ENCODE measurements at places on chromosomes 13 and 19.

DNA sequence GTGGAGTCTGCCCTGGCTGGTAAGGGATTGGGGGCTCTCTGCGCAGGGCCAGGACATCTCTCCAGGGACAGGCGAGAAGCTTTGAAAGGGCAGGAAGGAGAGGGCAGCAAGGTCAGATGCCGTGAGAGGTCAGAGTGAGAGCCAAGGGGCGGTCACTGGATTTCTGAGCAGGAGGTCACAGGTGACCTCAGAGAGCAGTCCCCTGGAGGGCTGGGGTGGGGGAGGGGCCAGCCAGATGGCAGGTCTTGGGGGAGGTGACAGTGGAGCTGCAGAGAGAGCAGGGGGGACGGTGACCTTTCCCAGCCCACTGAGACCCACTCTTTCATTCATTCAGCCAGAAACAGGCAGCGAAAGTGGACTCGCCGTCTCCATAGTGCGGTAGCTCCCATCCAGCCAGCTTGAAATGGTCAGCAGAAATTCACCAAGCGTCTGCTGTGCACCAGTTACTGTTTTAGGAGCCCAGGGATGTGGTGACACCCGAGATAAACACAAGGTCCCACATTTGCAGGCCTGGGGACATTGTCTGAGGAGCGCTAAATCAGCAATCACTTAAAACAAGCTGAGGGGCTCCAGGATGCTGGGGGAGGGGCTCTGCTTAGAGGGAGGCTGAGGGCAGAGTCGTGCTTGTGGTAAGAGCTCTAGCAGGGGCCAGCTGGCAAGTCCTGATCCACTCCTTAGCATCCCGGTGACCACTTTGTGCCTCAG, 10.2 kb downstream of the CARM1 start:
- DNase-seq: no peak

DNA sequence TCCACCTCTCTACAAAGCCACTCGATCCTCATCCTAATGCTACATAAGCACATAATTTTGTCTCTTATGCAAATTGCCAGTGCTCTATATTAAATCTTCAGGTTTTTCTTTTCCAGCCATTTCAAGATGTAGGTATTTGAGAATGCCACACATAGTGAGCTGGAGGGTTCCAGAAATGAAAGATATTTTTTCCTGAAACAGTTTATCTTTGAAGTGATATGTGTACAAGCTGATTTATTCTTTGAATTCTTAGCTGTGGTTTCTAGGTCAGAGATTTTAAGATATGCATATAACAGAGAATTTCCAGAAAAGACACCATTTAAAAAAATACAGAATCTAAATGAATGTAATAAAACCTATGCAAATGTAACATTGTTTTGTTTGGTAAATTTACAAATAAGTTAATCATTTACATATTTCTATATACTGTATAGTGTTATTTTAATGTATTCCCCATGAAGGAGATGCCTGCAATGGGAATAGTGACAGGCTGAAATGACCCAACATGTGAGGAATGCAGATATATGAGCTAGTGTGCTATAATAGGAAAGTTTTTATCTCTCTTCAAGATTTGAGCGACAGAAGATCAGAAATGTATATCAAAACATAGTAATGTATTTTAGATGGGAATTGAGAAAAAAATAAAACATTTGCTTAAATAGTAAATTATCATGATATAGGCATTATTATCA, 570.2 kb downstream of the SLITRK1 start:
- DNase-seq: no peak

- DNase-seq: no peak
Observed at GRCh38 chr19:28710278-28710677, 502.7 kb downstream of the UQCRFS1 start.

DNA sequence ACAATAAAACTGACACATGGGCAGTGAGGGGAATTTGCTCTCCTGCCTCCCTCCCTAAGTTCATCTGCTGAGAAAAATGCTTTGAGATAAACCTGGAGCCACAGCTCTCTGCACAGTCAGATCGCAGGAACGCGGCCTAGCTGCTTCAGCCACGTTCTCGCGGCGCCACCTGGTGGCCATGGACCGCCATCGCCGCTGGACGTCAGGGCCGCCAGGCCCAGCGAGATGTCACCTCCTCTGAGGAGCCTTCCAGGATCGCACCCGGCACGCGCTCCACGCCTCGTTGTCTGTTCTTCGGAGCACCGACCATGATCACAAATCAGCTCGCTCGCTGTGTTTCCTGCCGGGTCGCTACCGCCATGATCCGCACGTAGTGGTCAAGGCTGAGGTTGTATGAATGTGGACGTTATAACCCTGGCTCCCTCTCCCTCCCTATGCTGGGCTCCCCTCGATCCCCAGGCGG, 20.6 kb upstream of the USP29 start:
- no peak for DNase-seq

DNA sequence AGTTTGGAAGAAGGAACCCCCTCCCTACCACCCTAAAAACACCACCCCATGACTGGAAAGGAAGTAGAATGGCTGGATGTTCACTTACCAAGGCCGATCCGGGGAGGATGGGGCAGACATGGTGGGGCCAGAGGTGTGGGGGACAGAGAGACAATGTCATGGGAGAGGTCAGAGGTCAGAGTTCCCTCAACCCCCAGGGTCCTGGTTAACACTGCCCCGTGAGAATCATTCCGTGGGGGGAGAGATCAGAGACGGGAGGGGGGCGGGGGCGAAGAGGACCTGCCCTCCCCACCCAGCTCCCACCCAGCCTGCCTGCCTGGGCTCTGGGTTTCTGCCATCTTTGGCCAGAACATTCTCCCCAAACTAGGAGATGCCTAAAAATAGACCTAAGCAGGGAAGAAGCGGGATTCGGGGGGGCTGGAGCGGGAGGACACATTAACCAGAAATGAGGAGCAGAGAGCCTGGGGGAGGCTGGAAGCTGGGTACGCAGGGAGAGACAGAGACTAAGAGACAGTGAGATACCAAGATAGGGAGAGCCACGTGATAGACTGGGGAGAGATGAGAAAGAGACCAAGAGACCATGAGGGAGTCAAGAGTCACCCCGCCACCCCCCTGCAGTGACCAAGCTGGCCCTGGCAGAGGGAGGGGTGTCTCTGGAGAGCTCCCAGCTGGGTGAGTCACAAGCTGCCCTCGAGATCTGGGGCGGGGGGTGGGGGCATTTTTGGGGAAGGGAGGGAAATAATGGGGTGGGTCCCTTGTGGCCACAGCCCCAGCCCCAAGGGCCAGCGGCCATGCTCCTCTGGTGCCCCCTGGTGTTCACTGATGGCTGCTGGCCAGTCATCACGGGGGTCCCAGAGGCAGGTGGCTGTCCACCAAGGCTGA, 6.1 kb upstream of the KANK2 start:
- peak; percentile 24 for DNase-seq

GRCh38 chr13:66138172-66138811, 1091.8 kb downstream of the PCDH9 start:
- no peak for DNase-seq

DNA sequence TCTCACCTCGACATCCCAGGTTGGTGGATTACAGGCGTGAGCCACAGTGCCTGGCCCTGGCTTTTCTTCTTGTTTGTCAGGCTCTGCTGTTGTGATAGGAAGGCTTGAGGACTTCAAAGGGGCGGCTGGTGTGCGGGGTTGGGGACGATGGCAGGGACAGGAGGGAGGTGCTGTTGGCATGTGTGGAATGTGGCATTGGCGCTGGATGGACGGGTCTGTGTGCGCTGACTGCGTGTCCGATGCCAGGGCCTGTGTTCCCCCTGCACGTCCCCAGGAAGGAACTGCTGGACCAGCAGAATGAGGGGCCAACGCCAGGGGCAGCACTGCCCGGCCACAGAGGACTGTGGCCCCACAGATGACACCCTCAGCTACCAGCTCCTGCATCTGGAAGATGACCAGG, 12.7 kb upstream of the PTBP1 start:
- no peak for DNase-seq

DNA sequence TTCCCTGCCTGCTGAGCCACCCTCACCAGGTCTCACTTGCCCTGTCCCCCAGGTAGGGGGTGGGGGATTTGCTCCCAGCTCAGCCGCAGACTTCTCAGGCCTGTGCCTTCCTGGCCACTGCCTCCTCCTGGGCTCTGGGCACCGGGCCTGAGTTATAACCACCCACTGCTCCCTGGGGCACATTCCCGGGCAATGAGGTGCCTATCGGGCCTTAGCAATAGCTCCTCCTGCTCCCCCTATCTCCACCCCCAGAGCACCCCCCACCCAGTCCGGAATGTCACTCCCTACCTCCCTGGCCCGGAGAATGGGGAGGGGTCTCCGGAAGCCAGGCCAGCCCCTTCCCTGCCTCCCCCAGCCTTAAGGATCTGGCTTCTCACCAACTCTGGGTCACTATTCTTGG, at the start of gene KLK5:
Gene KLK5, minus strand, starts transcription at position 129 of the 400 bp plus-strand sequence. CDS start 381 bp downstream, outside the sequence.
- DNase-seq: no peak

DNA sequence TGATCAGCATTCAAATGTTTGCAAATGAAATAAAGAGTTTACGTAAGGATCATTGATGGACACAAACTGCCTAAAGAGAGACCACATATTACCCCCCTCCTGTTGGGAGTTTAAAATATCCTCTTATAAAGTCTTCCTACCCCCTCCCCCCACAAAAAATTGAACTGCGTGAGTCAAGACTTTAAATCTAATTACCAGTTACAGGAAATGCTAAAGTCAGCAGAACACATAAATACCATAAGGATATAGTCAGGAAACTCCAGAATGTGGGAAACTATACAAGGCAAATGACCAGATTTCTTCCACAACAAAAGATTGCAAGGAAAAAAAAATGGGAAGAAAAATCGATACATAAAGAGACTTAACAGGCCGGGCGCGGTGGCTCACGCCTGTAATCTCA, 44.4 kb upstream of the FARP1 start:
- no peak for DNase-seq
